ENCODE measurements at places on chromosomes 12 and 14. TPM values are rescaled to one million over a fixed set of nuclear protein-coding genes. Genes with fewer than 3 reads are reported as not detected.

SALL2 gene
- 8.8 TPM for total RNA-seq

LHX5 gene
- total RNA-seq = not detected

NAV3 gene
- total RNA-seq = 4.5 TPM

DENND5B gene
- 14.1 TPM for total RNA-seq

LMNTD1 gene
- not detected for total RNA-seq

MARCHF9 gene
- total RNA-seq = 22.9 TPM

PPP4R4 gene
- 0.47 TPM for total RNA-seq

OTOGL gene
- total RNA-seq = 0.47 TPM

HCAR2 gene
- total RNA-seq = not detected

SIX6 gene
- not detected for total RNA-seq

All from kidney (tissue), 22 donors.